GM12892 (cell line): ENCODE measurements at places on chromosomes 16 and 17.

- DNase-seq = no peak
These were observed 78.5 kb upstream of the ELAC2 start for GRCh38 chr17:13096291-13096690.

GRCh38 chr17:50868602-50869001 lies 2.4 kb upstream of the TOB1 start:
- no peak for DNase-seq

GRCh38 chr17:76437467-76438402 lies 15.2 kb downstream of the UBE2O start:
- no peak for DNase-seq

GRCh38 chr17:83116783-83117555 lies 37.6 kb downstream of the METRNL start:
- DNase-seq = no peak

DNA sequence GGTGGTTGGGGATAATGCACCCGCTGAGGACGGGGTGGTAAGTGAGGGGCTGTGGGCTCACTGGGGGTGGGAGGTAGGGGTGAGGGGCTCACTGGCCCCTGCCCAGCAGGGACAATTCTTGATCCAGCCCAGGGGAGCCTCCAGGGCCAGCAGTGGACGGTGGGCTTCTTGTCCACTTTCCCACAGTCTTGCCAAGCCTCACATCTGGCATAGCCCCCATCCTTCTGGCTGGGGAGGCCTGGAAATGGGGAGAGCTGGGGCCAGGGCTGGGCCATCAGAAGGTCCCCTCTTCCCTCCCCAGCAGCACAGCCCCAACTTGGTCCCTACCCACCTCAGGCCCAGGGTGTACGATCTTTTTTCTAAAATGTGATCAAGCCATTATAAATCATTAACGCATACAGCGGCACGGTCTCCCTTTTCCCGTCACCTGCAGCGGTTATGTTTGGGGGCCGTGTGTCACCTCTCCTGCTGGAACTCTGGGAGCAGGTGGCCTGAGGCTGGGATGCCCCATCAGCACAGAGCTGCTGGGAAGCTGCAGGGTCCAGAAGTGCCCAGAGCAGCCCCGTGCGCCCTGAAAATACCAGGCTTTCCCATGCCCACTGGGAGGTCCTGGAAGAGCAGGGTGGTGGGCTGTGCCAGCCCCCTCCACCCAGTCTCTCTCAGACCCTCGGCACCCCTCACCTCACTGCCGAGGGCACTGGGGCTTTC lies 7.2 kb upstream of the SETD6 start:
- DNase-seq = no peak

GRCh38 chr16:11138022-11138768 lies 117.8 kb downstream of the SOCS1 start:
- DNase-seq = no peak
